NCI-H1694 treated with DMSO at 0.1 percent for 48 hours (cell line): ENCODE measurements at places on chromosomes 6 and 20.

GRCh38 chr6:142960098-142960497 lies 15.1 kb upstream of the HIVEP2 start:
- no peak for DNase-seq

GRCh38 chr20:63183422-63184146 lies 32.3 kb downstream of the YTHDF1 start:
- peak; percentile 19 for DNase-seq

- DNase-seq = no peak
Observed at GRCh38 chr20:10476319-10476724, 41.2 kb downstream of the SLX4IP start.

DNA sequence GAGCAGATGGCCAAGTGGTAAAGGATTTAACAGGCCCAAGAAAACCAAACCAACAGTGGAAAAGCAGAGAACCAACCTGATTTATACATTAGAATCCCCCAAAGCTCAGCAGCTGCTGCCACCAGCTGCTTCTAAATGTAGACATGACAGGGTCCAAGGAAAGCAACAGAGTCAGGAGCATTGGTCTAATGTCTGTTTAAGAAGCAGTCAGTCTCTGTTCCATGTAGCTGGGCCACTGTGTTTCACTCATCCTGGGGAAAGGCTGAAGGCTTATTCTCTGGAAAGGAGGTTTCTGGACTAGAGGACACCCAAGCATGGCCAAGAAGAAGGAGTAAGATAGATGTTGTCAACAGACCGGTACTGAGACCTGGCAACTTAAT lies 75.4 kb downstream of the TMEM244 start:
- no peak for DNase-seq

DNA sequence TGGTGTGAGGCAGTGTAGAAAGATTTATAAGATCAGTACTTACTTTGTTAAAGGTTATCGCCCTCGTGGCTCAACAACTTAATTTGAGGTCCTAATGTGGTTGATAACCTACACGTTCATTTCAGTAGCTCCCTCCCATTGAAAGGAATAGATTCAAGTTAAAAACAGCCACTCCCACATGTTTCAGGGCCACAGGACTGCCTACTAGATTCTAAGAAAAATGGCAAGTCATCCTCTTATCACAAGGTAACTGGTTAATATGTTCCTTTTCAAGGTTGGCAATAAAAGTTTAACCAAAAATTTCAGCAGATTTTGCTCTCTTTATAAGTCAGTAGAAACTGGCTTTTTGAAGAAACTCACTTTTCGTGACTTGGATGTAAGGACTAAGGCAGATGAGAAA lies 17.1 kb downstream of the GSTA2 start:
- DNase-seq = no peak

GRCh38 chr6:6689400-6690143 lies 101.1 kb downstream of the LY86 start:
- DNase-seq = no peak

GRCh38 chr6:141463237-141463977 lies 669.3 kb upstream of the GJE1 start:
- no peak for DNase-seq

- no peak for DNase-seq
Observed at GRCh38 chr6:40932366-40932765, 106.7 kb downstream of the UNC5CL start.

DNA sequence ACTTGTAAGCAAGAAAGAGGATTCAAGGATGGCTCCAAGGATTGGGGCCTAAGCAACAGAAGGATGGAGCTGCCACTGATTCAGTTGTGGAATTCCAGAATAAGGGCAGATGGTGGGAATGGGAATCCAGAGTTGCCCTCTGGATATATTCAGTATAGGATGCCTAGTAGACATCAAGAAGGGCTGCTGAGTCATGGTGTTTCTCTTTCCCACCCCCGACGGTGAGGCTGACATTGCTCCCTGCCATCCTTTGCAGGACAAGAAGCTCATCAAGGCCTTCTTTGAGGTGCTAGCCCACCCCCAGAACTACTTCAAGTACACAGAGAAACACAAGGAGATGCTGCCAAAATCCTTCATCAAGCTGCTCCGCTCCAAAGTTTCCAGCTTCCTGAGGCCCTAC lies 11.2 kb upstream of the ZNF76 start:
- DNase-seq = no peak

DNA sequence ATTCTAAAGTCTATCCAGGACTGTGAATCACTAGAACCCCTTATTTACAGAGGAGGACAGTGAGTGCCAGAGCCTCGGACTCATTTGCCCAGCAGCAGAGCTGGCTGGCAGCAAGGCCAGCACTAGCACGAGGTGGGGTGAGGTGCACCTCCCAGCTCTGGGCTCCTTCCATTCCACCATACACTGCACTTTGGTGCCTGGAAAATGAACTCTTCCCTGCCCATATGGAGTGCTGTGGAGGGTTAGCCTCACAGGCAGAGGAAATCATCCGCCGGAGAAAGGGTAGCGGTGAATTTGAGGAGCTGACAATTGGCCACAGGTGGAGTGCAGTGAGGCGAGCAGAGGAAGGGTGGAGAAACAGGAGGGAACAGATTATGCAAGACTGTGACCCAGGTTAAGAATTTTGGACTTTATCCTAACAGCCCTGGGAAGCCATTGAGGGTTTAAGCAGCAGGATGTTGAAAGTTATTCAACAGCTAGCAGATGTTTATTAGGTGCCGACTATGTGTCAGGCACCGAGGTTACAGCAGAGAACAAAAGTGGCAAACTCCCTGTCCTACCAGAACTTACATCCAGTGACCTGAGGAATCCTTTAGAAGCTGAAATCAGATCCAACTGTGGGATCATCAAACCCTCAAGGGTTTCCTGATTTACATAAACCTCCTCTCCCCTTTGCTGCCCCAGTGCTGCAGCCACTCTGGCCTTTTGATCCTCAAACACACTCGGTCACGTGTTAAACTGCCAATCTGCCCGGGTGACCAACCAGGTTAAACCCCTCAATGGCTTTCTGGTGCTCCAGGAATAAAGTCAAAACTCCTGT lies 6.2 kb downstream of the TRIM26 start:
- DNase-seq = no peak

DNA sequence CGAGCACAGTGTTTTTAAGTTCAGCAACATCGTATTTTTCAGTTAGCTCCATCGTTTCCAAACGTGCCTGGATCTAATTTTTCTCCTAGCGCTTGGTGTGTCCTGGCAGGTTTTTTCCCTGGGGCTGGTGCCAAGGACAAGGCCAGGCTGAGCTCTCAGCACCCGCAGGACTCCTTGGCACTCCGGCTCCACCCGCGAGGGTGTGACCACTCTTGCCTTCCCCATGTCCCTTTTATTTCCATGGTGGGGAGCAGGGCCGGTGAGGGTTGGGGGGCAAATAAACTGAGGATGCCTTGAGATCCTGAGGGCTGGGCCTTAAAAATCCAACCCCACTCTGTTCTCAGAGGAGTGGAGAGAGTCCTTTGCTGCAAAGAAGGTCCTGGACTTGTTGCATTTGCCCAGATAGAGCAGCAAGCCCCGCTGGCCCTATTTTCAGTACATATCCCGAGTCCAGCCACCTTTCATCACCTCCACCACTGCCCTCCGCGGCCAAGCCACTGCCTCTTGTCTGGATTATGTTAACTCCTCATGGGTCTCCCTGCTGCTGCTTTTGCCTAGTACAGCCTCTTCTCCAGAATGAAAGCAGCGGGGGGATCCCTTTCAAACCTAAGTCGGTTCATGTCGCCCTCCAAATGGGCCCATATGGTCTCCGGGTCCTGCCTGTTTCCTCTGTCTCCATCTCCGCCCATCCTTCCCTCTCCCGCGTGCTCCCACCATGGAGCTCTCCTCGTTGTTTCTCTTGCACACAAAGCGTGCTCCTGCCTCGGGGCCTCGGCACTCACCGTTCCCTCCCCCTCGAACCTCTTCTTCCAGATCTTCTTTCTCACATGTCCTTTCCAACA lies 4.5 kb upstream of the RAB44 start:
- no peak for DNase-seq

DNA sequence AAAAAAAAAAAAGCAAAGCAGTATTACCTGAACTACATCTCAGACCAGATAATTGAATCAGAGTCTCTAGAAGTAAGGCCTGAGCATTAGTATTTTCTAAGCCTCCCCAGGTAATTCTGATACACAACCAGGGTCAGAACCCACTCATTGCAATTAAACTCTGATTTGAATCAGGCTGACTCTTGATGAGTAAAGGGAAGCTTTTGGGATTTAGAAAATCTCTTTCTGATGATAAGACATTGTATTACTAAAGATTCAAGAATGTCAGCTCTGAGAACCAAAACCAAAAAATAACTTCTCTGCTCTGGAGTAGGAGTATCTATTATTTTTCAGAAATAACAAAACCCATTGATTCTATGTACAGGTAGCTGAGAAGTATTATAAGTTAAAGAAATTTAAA lies 100.1 kb upstream of the COL21A1 start:
- DNase-seq = no peak

DNA sequence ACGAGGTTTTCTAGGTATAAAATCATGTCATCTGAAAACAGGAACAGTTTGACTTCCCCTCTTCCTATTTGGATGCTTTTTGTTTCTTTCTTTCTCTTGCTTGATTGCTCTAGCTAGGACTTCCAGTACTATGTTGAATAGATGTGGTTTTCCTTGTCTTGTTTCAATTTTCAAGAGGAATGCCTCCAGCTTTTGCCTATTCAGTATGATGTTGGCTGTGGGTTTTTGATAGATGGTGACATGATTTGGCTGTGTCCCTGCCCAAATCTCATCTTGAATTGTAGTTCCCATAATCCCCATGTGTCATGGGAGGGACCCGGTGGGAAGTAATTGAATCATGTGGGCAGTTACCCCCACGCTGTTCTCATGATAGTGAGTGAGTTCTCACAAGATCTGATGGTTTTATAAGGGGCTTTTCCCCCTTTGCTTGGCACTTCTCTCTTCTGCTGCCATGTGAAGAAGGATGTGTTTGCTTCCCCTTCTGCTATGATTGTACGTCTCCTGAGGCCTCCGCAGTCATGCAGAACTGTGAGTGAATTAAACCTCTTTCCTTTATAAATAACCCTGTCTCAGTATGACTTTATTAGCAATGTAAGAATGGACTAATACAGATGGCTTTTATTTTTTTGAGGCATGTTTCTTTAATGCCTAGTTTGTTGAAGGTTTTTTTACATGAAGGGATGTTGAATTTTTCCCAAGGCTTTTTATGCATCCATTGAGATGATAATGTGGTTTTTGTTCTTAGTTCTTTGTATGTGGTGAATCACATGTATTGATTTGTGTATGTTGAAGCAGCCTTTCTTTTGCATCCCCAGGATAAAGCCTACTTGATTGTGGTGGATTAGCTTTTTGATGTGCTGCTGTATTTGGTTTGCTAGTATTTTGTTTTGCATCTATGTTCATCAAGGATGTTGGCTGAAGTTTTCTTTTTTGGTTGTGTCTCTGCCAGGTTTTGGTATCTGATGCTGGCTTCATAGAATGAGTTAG lies 239.1 kb downstream of the THBS2 start:
- no peak for DNase-seq

GRCh38 chr6:44270526-44271405 lies 516 bp downstream of the TMEM151B start:
- DNase-seq = no peak

- no peak for DNase-seq
Observed at GRCh38 chr20:32435449-32436107, 77.4 kb downstream of the ASXL1 start.

GRCh38 chr20:53126185-53126584 lies 154.0 kb downstream of the TSHZ2 start:
- DNase-seq = no peak

DNA sequence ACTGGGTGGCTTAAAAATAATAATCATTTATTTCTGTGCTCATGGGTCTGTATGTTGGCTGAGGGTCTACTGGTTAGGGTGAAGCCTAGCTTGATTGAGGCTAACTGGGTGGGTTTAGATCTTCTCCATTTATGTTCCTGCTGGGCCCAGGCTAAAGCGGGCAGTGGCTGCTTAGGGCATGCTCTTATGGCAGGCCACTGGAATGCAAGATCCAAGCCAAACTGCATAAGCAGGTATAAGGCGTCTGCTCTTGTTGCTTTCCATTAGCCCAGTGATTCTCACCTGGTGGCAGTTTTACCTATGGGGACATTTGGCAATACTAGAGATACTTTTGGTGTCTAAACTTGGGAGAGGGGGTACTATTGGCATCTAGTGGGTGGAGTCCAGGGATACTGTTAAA lies 44.5 kb downstream of the QKI start:
- no peak for DNase-seq

DNA sequence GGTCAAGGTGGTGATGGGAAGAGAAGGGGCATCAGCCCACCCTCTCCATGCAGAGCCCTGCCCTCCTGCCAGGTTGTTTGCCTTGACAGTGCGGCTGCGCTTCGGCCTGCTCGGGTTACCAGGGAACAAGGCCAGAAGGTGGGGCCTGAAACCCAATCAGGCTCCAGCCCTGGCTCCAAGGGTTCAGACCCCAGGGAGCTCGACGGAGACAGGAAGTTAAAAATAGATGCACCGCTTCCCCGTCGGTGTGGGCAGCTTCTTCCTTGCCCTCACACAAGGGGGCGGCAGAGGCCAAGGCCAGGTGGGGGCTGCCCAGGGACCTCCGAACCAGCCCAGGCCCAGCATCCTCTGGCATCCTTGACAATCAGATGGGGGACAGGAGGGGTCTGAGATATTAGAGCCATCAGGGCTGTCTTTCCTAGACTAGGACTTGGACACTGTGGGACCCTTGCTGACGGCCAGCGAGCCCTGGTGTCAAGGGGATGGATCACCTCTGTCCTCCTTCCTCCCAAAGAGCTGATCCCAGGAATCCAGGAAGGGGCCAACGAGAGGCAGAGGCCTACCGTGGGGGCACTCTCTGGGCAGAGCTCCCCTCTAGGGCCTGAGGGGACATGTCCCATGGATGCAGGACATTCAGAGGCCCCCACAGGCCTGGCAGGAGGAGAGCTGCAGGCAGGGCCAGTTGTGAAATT lies 65.2 kb downstream of the RIPOR3 start:
- peak; percentile 11 for DNase-seq

DNA sequence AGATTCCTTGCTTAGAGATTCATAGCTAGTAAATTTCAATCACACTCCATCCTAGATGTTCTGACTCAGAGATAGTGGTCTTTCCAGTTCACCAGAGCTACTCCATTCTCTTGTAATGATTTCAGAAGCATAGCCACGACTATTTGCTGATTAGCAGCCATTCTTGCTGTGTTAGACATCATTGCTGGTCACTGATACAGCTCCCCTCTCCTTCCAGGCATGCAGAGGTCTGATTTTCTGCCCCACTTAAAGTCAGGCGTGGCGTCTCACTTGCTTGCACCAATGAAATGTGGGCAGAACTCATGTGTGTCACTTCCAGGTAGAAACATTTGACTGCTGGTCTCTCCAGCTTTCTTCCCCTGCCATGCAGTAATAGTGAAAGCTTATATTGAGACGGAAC lies 168.9 kb upstream of the JARID2 start:
- DNase-seq = no peak

DNA sequence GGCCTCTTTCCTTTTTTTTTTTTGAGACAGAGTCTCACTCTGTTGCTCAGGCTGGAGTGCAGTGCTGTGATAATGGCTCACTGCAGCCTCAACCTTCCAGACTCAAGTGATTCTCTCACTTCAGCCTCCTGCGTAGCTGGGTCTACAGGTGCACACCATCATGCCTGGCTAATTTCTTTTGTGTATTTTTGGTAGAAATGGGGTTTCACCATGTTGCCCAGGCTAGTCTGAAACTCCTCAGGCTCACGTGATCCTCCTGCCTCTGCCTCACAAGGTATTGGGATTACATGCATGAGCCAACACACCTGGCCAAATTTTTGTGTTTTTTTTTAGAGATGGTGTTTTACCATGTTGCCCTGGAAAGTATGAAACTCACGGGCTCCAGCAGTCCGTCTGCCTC lies 29.3 kb downstream of the SRC start:
- no peak for DNase-seq

- DNase-seq = no peak
Observed at GRCh38 chr20:44143936-44144335, 43.1 kb downstream of the JPH2 start.

GRCh38 chr6:30974490-30975252 lies 8.8 kb upstream of the MUC21 start:
- no peak for DNase-seq
